Muscle of arm (tissue), 14 donors: ENCODE measurements at places on chromosomes 12 and 14.

GRCh38 chr12:120358412-120359100 lies 10.4 kb downstream of the MSI1 start:
- no peak for DNase-seq

- DNase-seq = no peak
Measured at GRCh38 chr12:89901906-89902642, 193.4 kb upstream of the ATP2B1 start.

- no peak for DNase-seq
Measured at GRCh38 chr12:40170593-40170992, 54.2 kb upstream of the LRRK2 start.

GRCh38 chr14:42911642-42912041 lies 1305.0 kb downstream of the LRFN5 start:
- no peak for DNase-seq

- no peak for DNase-seq
Measured at GRCh38 chr14:61889914-61890351, 127.7 kb downstream of the SNAPC1 start.

GRCh38 chr14:95337041-95337595 lies 17.4 kb upstream of the CLMN start:
- DNase-seq = no peak

DNA sequence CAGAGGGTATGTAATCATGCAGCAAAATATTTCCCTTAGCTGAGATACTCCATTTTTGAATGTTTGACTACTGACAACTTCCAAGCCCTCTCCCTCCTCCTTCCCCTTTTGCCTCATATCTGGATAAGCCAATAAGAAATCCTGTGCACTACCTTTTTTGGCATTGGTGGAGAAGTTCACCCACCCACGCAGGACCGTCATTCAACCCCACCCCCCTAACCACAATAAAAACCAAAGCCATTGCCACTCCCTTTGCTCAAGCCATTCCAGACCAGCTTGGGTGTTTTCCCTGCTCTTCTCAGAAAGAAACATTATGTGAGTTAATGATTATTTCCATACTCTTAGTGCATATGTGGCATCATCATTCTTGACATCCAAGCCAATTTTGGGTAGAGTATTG lies 176.7 kb downstream of the PTPN11 start:
- DNase-seq = no peak

DNA sequence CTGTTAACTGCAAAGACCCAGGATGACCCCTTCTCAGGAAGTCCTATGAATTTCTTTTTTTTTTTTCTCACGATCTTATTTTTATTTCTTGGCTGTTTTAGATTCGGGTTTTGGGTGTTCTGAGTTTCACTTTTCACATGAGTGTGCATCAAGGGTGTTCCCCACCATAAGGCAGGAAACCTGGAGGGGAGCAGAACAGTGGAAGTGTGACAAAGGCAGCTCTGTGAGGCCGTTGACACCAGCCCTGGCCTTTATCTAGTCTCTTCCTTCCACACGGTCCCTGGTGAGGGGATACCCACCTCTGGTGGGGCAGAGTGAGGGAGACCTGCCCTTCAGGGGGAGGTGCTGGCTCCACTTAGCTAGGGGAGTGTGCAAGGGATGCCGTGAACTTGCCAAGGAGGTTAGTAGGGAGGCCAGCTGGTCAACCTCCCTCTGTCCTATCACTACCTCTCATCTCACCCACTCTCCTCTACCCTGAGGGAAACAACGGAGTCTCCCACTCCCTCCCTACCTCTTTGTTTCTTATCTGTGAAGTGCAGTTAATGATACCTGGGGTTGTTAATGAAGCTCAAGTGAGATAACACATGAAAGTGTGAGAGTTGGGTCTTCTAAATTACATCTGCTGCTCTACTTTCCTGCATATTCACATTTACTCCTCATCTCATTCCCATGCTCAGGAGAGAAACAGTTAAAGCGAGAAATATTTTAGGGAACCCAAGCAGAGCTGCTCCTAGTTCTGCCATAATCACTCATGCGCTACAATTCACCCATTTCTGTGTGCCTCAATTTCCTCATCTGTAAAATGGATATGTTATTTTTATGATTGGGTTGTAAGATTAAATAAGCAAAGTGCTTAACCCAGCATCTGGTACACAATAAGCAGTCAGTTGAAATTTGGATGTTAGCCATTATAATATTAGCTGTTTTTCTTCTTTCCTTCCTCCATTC lies 4.4 kb upstream of the GALNT6 start:
- no peak for DNase-seq

DNA sequence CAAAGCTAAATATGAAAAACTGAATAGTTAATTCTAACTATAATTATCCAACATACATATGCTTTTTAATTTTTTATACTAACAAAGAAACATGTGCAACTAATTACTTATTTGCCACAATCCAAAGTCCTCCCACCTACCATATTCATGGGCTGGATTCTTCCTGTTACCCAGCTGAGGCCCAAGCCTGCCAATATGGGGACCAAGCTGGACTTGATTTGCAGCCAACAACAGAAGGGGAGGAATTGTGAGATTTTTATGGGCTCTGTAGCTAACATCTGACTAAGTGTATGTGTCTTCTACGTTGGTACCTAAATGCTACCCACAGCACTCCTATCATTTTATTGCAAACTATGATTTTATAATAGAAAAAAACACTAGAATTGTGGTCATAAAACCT lies 13.1 kb upstream of the ANKS1B start:
- no peak for DNase-seq

- no peak for DNase-seq
Measured at GRCh38 chr12:52353766-52354165, 13.5 kb downstream of the KRT85 start.

- DNase-seq = no peak
Measured at GRCh38 chr12:91379051-91379775, 196.6 kb upstream of the DCN start.

DNA sequence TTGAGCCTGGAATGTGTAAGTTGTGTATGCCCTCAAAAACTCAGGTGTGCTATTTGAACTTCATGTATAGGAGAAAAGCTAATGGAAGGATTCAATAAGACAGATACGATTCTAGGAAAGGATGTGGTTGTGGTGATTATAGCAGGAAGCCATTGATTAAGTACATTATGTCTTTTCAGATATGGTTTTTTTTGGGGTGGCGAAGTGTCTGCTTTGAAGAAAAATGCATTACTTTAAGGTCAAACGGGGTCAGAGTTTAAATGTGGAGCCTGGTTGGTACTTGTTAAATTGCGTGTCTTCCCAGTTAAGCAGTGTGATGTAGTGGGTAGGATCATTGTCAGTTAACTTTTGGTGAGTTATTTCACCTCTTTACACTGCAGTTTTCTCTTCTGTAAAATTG lies 13.0 kb upstream of the NUP107 start:
- DNase-seq = no peak

DNA sequence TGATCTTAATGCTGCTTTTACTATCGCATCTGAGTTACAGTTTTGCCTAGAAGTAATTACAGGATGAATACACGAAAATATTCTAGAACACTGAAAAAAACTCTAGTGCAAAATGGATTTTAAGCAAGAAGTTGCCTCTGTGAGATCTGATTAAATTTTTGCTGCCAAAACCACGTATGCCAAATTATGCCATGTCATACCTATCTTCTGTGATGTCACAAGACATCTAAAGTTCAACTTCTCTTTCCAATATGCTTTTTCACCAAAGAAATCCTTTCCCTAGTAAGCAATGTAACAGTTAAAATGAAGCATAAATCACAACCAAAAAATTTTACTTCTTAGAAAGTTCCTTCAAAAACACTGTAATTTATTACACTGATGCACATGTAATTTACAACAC lies 39.6 kb downstream of the HECTD4 start:
- no peak for DNase-seq

GRCh38 chr14:42541535-42542001 lies 934.9 kb downstream of the LRFN5 start:
- peak; percentile 4 for DNase-seq

GRCh38 chr14:75946785-75947184 lies 35.0 kb downstream of the TGFB3 start:
- DNase-seq = no peak

DNA sequence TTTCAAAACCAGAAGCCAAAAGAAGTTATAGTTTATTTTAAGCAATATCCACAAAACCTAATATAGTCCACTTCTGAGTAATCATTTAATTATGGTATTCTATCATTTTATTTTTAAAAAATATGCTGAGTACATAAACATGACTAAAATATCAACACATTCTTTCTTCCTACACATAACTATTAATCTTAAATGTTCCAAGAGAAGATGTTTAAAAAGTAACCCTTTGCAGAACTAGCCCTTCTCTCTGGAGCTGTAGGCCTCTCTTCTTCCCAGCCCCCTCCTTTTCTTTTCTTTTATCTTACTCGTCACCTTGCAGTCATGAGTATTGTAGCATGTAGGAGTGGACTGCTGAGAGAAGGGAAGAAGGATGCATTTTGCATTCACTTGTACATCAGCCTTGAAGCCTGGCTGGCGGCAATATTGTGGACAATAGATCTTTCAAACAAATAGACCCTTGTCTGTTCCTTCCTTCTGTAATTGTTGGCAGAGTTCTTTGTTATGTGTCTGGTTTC lies 941.9 kb downstream of the NRXN3 start:
- DNase-seq = no peak

GRCh38 chr14:71514941-71515919 lies 417.0 kb upstream of the RGS6 start:
- DNase-seq = no peak

DNA sequence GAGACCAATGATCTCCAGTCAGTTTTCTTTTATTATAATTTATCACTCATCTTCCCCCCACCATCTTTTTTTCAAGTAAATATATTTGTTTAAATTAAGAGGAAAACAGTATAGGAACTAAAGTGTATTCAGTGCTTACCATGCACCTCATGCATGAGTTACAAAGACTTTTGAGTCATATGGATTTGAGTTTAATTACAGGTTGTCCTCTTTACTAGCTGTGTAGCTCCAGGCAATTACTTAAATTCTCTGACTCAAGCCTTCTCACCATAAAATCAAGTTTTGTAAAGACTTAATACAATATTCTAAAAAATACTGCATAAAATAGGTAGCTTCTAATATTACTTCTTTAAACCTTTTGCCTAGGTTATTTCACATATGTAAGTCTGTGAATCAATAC lies 251.3 kb downstream of the SLC16A7 start:
- DNase-seq = no peak

DNA sequence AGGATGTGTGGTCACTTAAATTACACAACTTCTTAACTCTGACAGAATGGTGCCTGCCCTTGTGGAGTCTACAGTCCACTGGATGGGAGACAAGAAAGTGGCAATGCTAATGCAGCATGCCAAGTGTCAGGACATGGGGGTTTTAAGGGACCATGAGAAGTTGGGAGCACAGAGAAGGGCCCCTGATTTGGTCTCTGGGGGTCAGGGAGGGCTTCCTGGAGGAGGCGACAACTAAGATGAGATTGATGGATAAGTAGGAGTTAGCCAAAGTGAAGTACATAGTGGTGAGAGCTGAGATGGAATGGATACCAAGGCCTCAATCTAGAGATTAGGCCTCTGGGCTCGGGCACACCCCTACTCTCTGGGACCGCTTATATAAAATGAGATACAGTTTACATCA lies 236.7 kb downstream of the CHST11 start:
- DNase-seq = no peak

GRCh38 chr12:95200128-95200894 lies 17.0 kb downstream of the FGD6 start:
- no peak for DNase-seq

GRCh38 chr14:101235335-101236103 lies 325.8 kb upstream of the DIO3 start:
- no peak for DNase-seq

GRCh38 chr14:23299211-23299957 lies 3.3 kb downstream of the PPP1R3E start:
- DNase-seq = no peak

DNA sequence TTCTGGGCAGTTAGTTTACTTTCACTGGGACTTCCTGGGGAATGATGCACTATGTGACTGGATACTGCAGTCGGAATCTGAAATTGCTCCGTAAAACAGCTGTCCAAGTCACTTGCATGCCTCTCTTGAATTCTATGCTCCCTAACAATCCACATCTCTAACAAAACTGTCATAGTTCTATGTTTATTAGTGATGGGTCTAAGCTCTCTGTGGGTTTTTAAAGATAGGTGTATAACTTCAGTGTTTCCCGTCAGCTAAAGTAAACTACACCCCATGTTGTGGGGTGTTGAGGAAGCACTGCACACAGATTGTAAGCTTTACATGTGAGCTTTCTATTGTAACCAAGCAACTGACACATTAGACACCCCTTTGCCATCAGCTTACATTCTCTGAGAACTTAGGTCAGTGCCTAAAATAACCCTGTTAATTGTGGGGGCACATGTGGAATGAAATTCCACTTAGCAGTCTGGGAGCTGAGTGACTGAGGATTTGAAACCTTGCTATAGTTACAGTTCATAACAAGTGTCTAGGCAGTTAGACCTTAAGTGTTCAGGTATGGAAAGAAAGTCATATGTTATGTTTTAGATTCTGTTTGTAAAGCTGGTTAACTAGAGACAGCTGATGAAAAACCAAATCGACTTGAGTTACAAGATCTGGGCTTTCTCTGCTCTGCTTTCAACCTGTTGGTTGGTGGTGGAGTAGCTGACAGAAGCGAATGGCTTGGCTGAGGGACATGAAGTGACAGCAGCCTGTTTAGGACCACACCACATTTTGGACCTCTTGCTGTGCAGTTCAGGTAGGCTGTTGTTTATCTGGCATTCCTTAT lies 165.7 kb downstream of the AKAP6 start:
- DNase-seq = no peak

DNA sequence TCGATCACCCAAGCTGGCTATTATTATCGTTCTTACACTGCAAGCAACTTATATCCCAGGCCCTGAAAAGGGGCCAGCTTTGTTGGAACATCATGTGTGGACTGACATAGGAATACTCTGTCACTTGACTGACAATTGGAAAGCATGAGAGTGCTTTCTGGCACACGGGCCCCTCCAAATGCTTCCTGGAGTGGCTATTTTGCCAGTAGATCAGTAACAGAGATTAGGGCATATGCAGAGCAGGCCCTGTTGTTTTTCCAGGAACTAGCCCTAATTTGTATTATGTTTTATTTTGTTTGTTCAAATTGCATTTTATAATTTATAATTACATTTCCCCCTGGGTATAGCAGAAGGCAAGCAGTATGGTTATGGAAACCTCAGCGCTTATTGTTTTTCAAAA lies 170.1 kb upstream of the FRMD6 start:
- no peak for DNase-seq

- no peak for DNase-seq
Measured at GRCh38 chr14:52069307-52070050, 620 bp upstream of the NID2 start.

- DNase-seq = no peak
Measured at GRCh38 chr12:98137278-98137677, 378.1 kb upstream of the TMPO start.
